ENCODE measurements at places on chromosomes 4 and X.

DNA sequence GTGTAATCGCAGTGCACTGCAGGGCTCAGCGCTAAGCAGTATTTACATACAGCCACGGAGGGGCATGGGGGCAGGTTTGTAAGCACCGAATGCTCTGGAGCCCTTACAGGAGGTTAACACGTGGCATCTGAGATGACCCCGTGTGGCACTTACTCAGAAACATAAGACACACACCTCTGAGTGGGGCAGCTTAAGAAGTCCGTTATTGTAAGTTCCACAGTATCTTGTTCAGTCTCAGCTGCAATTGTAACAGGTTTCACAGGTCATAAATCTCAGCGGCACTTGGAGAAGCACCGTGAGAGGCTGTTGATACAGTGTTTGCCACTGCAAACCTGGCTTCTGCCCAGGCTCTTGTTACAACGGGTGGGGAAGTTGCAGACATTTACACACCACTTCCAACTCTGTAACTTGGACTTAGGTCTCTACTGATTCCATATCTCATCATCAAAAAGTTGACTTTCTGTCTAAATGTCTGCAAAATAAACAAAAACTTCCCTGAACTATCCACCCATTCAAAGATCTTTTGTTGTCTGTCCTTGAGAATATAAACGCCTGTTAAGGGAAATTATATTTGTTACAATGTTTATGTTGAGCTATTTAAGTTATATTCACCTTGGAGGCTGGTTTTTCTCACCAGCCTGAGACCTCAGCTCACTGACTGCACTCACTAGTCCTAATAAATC is 10.3 kb downstream of the CPLX1 start:
- no peak for DNase-seq

DNA sequence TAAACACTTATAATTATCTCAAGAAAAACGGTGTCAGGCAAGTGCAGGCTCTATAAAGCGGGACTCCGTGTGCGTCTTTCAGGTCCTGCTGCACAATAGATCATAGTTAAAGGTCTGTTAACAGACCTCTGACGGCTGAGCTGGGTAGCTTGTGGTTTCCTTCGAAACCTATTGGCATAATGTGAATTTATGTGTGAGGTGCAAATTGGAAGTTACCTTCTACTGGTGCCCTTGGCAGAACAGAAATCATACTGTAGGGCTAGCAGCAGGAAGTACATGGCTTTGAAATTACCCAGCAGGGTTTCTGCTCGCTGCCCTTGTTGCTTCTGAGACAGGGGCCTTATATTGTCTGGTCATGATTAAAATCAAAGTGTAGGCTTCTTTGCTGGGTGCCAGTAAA is 216.4 kb upstream of the HAND2 start:
- DNase-seq: no peak

DNA sequence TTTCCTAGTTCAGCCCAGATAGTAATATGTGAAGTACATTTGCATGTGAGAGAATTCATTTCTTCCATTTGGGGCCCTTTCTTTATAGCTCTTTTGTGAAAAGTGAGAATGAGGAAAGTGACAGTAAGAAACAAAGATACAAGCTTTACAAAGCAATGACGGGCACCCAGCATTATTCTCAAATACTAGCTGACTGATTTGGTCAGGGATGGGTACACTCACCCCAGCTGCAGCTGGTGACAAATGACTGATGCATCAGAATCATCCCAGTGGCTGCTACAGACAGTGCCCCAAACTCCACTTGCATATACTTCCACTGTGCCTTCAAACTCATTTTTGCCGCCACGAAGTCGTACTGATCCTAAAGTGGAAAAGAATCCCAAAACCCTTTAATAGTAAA is 14.8 kb downstream of the PRSS12 start:
- DNase-seq: no peak

DNA sequence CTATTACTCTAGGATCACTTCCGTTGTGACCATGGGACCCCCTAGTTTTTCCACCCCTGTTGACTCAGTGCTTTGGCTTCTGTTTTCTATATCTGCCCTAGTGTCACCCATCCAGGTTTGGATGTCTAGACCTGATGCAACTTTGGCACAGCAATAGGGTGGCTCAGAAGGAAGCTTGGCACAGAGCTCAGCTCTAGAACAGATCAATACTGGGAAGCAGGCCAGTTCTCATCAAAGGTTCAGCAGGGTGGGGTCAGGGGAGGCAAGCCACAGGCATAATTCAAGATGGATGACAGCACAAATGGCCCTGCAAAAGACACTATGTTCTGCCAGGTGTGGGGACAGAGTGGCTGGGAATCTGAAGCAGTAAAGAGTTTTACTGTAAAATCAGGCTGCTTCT is 74.2 kb upstream of the EGFL6 start:
- no peak for DNase-seq

GRCh38 chr4:1637580-1638271 is 46.4 kb downstream of the FAM53A start:
- no peak for DNase-seq

GRCh38 chr4:76125816-76126215 is 22.4 kb downstream of the NUP54 start:
- no peak for DNase-seq

GRCh38 chr4:1377606-1378261 is 28.5 kb downstream of the NKX1-1 start:
- no peak for DNase-seq

Data from amniotic stem cell (primary cell).